ENCODE measurements at places on chromosomes 2 and 18.

DNA sequence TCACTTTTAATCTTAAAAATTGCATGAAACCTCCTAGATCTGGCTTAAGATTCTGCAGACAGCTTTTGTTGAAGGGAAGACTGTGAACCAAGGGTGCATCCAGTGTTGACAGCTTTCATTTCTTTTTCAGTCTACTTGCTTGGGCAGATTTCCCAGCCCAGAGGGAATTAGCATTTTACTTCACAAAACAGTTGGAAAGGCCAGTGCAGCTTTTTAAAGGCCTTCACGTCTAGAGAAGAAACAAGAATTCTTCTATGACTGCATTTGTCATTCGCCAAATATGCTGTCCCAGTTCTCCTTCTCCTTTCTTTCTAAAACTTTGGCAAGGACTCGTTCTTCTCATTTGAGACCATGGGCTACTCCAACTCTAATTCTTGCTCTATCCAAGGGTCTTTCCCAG is 17.4 kb downstream of the NTSR2 start:
- DNase-seq, result no peak

GRCh38 chr2:215002500-215002899 is 135.9 kb downstream of the ABCA12 start:
- no peak for DNase-seq

- no peak for DNase-seq
These were observed 263.9 kb downstream of the FIGN start for GRCh38 chr2:163471947-163472346.

DNA sequence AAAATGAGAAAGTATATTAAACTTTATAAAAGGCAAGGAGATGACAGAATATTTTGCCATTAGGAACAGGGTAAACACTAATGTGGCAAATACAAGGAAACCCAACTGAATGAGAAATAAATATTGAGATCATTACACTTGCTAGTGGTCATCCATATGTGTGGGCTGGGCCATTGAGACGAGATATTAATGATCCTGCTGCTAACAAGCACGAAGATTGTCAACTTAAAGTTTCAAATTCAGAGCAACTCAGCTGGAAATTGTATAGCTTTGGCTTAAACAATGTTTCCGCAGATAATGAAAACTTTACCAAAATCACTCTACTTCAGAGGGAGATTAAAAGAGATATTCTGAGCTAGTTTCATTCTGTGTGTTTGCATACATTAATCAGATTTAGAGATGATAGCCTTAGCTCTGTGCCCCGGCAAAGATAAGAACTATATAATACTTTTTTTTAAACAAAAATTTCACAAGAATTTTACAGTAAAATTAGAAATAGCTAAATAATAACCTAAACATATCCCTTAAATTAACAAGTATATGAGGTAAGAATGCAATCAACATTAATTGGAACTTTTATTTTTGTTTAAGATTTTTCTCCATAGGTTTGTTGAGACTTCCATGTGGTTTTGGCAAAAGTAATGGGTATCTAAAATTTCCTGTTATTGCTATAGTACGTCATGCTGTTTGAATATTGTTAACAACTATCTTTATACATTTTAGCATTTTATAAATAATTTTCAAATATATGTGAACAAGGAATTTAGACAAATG is 40.0 kb downstream of the FN1 start:
- no peak for DNase-seq

GRCh38 chr2:131031875-131032274 is 61.4 kb downstream of the FAM168B start:
- no peak for DNase-seq

Measured in stimulated activated CD4-positive, alpha-beta T cell treated with anti-CD3 and anti-CD28 coated beads, Interleukin-15, amount 100 ng/mL, for 1 hour (primary cell).